Activated T-helper 1 cell treated with anti-CD3 and anti-CD28 coated beads, Interleukin-2, amount 50 U/mL, for 16 hours (primary cell): ENCODE measurements at places on chromosomes 7 and 10.

GRCh38 chr10:60901561-60902235 is 42.3 kb downstream of the RHOBTB1 start:
- no peak for DNase-seq

DNA sequence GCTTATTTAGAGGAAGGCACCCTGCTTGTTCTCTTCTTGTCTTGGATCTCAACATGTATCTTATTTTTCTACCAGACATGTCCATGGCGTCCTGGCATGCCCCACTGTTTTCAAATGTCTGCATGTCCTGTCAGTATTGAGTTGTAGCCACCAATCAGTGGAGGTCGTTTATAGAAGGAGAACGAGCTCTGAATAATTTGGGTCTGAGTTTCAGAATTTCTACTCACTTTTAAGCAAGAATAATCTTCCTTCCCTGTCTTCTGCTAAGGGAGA is 2.9 kb upstream of the HOXA13 start:
- no peak for DNase-seq

GRCh38 chr7:46174196-46174580 is 253.1 kb upstream of the IGFBP3 start:
- DNase-seq, result no peak

DNA sequence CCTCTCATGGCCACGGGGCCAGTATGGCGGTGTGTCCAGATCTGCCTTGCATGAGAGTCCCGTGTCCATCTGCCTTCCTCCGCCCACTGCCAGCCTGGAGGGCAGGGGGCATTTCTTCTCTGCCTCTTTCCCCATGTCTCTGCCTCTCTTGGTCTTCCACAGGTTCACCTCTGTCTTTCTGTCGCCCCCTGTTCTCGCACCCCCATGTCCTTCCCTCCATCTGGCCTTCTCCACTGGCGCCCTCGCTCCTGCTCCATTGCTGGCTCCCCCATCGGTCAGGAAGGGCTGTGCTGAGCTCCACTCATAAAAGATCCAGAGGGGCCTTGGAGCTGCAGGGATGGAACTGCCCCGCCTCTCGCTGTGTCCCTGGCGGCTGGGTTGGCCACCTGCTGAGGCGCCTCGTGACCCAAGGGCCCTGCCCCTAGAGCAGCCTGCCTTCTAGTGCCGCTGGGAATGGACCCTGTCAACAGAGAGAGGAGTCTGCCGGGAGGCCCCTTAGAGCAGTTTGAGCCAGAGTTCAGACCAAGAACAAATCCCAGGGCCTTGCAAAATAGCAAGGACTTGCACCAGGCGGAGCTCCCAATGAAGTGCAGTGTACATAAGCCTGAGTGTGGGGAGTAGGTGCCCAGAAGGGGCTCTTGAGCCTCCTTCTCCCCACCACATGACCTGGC is 42.0 kb downstream of the GOLGA7B start:
- DNase-seq, result no peak

DNA sequence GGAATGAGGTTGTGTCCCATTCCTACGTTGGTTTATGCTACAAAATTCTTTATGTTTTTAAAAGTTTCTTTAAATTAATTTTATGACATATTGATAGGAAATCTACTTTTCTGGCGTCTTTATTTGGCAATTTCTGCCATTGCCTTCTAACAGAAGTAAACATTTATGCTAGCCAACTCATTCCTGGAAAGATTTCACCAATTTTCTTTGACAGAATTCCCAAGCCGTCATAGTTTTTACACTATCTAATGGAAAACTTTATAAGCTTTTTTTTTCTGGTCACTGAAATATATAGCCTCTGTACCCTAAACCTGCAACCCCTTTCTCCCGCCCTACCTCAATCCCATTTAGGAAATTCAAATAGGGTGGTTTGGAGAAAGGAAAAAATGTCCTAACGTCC is 6.1 kb upstream of the TCAF1 start:
- DNase-seq, result no peak
